Mesenteric fat pad (tissue), 1 donor: ENCODE measurements at places on chromosomes 11 and 22. TPM values are rescaled to one million over a fixed set of nuclear protein-coding genes. Genes with fewer than 3 reads are reported as not detected.

The OR6A2 gene
- total RNA-seq, result 0.35 TPM

DNA sequence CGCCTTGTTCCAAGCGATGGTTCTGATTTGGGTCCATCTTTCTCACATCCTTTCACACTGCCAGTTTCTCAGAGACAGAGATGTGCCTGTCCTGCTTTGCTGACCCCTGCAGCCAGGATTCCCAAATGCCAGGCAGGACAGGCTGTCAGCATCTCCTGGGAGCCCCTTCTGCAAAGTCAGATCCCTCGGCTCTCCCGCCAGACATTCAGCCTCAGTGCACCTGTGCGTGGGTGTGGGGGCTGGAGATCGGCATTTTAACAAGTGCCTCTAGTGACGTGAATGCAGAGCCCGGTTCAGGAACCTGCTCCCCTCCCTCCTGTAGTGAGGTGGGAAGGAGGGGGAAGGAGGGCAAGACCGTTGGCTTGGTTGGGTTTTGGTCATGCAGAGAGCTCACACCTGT lies 108.9 kb upstream of the FGF3 start:
- DNase-seq, result no peak

DNA sequence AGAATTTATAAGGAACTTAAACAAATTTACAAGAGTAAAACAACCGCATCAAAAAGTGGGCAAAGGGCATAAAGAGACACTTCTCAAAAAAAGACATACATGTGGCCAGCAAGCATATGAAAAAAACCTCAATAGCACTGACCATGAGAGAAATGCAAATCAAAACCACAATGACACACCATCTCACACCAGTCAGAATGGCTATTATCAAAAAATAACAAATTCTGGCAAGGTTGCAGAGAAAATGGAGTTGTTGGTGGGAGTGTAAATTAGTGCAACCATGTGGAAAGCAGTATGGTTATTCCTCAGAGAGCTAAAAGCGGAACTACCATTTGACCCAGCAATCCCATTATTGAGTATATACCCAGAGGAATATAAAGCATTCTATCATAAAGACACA lies 866.8 kb upstream of the TENM4 start:
- no peak for DNase-seq

The ABCC8 gene
- 0.58 TPM for total RNA-seq

The CD3G gene
- 1.1 TPM for total RNA-seq

- DNase-seq, result no peak
Observed at GRCh38 chr22:36208914-36209313, 7.3 kb upstream of the APOL4 start.

- no peak for DNase-seq
Observed at GRCh38 chr11:74570266-74571061, 21.9 kb upstream of the POLD3 start.

The CASP5 gene
- 0.29 TPM for total RNA-seq

The DNAJB7 gene
- total RNA-seq, result not detected

DNA sequence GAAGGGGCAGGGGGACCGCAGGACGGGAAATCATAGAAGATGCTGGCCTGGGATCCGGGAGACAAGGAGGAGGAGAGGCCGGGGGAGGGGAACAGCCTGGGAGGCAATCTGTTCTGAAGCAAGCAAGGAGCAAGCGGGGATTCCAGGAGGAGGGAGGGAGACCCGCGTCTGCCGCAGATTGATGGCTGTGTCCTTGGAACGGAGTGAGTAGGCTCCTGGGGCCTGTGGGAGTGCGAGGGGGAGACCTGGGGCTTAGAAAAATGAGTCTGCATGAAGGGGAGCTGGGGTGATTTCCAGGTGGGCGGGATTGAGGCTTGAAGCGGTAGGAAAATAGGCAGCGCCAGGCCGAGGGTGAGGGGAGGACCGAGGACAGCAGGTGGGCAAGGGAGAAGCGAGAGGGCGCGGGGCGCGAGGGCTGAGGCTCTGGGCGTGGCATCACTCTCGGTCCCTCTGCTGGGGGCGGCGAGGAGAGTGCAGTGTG lies 1.6 kb upstream of the LRRC55 start:
- no peak for DNase-seq

DNA sequence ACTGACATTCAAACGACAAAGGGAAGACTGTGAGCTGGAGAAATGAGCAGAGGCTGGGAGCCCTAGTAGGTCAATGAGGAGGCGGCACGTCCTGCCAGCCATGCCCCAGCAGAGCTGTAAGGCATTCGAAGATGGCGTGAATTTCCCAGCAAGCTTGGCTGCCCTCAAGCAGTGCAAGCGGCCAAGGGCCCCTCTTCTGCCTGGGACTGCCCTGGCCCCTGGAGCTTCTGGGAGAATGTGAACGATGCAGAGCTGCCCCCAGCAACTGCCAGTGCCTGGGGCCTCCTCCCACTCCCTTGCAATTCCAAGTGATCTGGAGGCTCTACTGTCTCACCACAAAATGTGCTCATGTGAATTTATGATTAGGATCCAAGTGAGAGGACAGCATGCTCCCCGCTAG lies 4.3 kb downstream of the PPM1F start:
- no peak for DNase-seq

- DNase-seq, result no peak
Observed at GRCh38 chr11:20213790-20214189, 53.5 kb upstream of the DBX1 start.

GRCh38 chr11:47506795-47507562 lies 46.0 kb downstream of the CELF1 start:
- no peak for DNase-seq

DNA sequence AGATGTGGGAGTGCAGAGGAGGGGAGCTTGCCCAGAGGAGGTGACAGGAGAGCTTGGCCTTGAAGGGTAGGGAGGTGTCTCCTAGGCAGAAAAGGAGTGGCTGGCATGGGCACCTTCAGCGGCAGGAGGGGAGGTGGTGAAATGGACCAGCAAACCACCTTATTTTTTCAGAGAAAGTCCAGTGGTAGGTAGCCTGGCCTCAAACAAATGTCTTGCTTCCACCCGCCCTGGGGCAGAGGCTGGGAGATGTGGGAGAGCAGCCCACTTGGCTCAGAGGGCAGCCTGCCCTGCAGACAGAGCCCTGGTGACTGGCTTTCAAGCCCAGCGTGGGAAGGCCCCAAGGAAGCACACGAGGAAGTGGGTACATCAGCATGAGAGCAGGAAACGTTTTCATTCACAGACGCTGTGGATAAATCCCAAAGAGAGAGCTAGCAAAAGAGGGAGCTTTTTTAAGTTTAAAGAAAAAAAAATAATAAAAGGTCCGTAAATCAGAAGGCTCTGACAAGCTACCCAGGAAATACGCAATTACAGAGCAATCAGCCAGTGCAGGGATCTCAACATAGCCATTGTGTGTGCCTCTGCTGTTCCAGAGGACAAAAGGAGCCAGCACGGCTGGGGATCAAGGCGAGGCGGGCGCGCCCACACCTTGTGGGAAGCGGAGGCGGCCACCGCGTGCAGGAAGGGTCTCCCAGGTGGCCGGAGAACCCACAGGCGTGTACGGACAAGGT lies 238.7 kb upstream of the PLET1 start:
- DNase-seq, result no peak

The PANX2 gene
- total RNA-seq, result 1.9 TPM

DNA sequence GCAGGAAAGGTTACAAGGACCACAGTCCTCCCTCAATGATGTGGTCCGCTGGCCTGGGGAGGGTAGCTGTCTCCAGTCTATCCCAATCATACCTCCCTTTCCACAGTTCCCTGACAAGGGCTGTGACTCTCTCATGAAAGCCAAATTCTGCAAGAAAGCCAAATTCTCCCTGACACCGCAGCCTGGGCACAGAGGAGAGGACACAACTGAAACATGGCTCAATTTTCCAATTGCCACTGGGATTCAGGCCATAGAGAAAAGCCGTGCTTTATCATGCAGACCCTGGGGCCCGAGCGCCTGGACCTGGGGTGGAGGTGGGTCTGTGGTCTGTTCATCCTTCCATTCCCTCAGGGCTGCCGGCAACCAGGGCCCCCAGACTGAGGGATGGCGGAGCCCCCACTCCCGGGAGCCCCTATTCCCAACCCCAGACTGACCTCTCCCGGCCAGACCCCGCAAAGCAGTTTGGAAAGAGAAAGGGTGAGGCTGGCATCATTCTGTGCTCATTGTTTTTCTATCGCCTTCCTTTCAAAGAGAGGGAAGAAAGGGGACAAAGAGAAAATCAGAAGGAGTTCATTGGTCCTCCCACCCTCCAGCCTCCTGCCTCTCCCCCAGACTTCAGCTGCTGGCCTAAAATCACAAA lies 239.5 kb downstream of the BUD13 start:
- DNase-seq, result peak; percentile 87

The THRSP gene
- total RNA-seq, result 9.2 TPM

DNA sequence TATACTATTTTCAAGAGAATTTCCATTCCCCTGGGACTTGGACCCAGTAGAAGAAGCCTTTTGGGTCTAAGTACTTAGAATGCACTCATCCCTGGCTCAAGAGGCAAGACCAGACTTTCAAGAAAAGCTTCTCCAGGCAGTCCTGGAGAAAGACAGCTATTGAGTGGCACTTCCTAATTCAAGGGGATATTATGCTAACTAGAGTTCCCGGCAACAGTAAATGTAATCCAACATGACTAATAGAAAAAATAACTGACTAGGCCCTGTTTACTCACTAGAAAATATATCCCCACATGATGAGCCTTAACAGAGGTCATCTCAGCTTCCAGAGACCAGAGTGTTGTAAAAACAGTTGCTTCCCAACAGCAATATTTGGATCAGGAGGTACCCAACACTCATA lies 47.2 kb upstream of the AKIP1 start:
- no peak for DNase-seq

- no peak for DNase-seq
Observed at GRCh38 chr11:31582697-31583096, 73.1 kb downstream of the ELP4 start.

The GCAT gene
- total RNA-seq, result 4.3 TPM

- no peak for DNase-seq
Observed at GRCh38 chr11:45678976-45679375, 13.6 kb upstream of the CHST1 start.

- no peak for DNase-seq
Observed at GRCh38 chr11:16421826-16422225, 65.5 kb upstream of the SOX6 start.

The DGKZ gene
- total RNA-seq, result 54.3 TPM

GRCh38 chr11:116871248-116871647 lies 33.8 kb upstream of the APOA1 start:
- DNase-seq, result no peak

The MRGPRD gene
- total RNA-seq, result not detected
